Effector memory CD4-positive, alpha-beta T cell (primary cell): ENCODE measurements at places on chromosomes 4 and X.

DNA sequence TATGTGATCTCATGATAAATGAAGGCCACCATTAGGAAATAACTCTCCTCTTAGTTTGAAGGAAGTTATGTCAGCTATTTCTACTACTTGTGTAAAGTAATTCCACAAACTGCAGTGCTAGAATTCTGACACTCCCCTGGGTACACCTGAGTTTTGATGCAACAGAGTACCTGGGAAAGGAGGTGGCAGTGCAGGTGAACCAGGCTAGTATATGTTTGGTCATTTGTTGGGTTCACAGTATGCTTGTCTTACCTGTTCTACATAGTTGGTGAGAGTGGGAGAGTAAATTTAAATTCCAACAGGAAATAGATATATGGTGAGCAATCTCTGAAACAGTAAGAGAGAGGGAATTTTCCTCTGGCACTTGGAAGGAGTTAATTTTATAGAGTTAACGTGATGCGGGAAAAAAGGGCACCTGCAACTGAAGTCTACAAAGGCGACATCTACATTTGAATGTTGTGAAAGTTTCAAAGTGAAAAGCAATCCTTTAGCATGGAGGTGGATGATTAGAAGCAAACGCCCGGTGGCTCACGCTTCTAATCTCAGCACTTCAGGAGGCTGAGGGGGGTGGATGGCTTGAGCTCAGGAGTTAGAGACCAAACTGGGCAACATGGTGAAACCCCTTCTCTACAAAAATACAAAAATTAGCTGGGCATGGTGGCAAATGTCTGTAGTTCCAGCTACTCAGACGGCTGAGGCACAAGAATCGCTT lies 8.3 kb upstream of the SLC10A6 start:
- DNase-seq: no peak

DNA sequence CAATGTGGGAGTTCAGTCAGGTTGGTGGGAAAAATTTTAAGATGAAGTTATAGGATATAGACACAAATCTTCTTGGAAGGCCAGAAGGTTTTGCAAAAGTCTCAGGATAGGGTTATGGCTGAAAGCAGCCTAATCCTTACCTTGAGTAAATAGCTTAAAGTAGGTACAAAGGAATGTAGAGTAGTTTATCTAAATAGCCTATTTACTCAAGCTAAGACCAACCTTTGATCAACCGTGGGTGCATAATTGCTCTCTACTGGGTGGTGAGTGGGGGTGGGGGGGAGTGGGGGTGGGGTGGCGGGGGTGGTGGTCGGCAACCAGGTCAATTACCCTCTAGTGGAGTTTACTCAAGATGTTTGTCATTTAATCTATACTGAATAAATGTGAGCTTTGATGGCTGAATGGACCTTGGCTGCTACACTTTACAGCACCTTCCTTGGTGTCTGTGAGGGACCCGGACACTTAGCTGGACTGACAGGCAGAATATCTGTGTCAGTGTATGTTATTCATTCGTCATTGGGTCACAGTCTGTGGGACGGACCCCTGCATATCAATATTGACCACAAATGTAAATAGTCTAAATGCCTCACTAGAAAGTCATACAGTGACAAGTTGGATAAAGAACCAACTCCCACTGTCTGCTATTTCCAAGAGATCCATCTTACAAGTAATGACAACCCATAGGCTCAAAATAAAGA lies 545.7 kb upstream of the PABPC4L start:
- no peak for DNase-seq

DNA sequence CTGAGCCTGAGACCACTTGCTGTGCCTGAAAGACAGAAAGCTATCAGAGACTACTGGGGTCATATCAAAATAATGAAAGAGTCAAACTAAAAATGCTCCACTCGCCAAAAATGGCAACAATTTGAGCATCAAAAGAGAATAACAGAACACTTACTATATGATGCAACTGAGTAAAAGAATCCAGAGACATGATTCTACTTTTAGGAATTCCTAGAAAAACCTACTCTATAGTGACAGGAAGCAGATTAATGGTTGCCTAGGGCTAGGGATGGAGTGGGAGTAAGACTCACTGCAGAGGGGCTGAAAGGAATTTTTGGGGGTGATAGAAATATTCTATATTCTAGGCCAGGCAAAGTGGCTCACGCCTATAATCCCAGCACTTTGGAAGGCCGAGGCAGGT lies 29.4 kb upstream of the SLAIN2 start:
- no peak for DNase-seq

GRCh38 chr4:131531087-131531486 lies 1618.0 kb upstream of the PCDH10 start:
- no peak for DNase-seq

DNA sequence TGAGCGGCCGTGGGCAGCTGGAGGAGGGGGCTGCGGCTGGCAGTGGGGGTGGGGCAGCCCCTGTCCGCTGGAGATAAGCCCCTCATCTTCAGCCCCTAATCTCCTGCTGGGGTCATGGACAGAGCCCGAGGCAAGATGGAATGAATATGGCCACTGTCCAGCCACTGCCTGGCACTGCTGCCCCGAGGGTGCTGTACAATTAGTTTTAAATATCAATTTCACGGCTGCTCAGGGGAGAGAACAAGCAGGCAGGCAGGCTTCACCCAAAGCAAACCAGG lies 64.1 kb upstream of the NKX1-1 start:
- no peak for DNase-seq

GRCh38 chr4:159240046-159240445 lies 137.2 kb downstream of the RAPGEF2 start:
- no peak for DNase-seq

DNA sequence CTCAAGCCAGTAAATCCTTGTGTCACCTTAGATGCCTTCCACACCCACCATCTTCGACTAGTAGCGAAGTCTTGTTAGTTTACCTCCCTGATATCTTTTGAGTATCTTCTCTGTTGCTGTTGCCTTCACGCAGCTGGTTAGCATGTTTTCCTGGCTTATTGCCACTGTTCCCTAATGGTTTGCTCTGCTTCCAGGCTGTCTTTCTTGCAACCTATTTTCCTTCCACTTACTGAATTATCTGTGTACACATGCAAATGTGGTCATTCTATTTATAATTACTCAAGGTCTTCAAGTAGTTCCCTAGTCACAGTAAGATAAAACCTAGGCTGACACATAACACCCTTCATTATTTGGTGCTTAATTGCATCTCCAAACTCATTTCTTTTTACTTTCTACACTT lies 89.5 kb downstream of the UGT8 start:
- DNase-seq: no peak

DNA sequence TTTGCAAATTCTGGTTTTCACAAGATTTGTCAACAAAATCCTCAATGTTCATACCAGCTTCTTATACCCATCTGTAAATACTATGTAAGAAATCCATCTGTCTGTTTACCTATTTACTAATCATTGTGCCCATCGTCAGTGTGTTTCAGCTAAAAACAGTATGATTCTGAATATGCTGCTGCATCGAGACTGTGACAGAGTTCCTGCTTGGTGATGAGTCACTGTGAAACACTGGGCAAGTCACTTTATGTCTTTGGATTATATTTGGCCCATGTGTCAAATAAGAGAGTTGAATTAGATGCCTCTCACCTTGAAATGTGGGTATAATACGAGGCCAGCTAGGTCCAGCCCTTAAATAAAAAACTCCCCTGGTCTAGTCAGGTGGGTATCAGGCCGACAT lies 79.3 kb downstream of the CBLL2 start:
- DNase-seq: no peak
